ENCODE measurements at places on chromosomes 5 and 9. TPM values are rescaled to one million over a fixed set of nuclear protein-coding genes. Genes with fewer than 3 reads are reported as not detected.
A peak's percentile ranks its signal among the peaks of the same experiment; 100 is the strongest.

GRCh38 chr5:95113489-95113888, 171.4 kb downstream of the MCTP1 start:
- no peak for DNase-seq

- peak; percentile 73 for DNase-seq
Observed at GRCh38 chr9:84937180-84937579, 267.7 kb downstream of the NTRK2 start.

MOB3B gene
- 6.9 TPM for total RNA-seq

DNA sequence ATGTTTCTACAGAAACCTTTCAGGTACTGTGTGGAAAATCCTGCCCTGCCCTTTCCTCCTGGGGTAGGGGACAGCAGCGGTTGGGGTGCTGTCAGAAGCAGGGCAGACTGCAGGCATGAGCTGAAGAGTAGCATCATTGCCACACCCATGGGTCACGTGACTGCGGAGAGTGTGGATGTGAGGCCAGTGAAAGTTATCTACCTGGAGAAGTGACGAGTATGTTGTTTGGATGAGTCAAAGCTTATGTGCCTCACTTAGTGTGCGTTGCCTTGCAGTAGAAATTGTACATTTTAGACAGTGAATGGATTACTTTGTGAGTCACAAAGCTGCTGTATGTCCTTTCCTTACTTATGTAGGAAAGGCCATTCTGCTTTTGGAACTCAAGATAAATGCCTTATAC, 21.7 kb upstream of the ACTBL2 start:
- DNase-seq, result no peak

- DNase-seq, result no peak
Observed at GRCh38 chr9:93207326-93207814, 23.4 kb downstream of the WNK2 start.

HMGCS1 gene
- total RNA-seq, result 114 TPM

FBXW11 gene
- 53.7 TPM for total RNA-seq

DNA sequence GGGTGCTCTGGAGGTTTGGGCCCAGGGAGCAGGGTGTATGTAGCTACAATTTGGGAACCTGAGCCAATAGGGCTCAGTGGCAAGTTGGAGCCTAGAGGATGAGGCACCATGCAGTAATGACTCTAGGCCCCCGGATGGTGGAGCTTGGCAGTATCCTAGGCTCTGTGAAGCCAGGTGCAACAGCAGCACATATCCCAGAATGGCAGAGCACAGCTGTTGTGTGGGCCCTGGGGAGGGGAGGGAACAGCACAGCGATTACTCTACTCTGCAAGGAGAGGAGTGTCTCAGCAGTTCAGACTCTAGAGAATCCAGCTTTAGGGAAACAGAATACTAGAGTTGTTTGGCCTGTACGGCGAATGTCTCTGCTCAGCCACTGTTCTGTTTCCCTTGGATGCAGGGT, 56.1 kb downstream of the LRRTM2 start:
- DNase-seq, result peak; percentile 35

PCDHB3 gene
- 0.26 TPM for total RNA-seq

DRD1 gene
- 0.10 TPM for total RNA-seq

DNA sequence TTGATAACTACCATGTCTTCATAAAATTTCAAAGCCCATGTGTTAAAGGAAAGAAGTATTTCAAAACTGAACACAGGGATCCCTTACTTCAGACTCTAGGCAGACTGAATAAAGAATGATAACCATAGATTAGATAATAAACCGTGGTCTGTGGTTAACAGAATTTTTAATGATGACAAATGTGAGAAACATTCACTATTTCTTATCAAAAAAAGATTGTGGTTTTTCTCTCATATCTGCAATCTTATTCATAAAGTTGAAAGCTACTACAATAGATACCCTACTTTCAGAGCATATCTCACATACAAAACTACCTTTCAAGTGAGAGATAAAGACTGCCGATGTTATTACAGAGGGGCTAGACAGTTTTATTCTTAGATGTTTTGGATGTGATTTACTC, 816.8 kb upstream of the DMAC1 start:
- no peak for DNase-seq

- DNase-seq, result no peak
Observed at GRCh38 chr9:33082538-33083326, 6.3 kb upstream of the SMU1 start.

GRCh38 chr5:2375757-2376250, 375.7 kb downstream of the IRX2 start:
- no peak for DNase-seq

GRCh38 chr5:94313696-94314095, 304.7 kb downstream of the KIAA0825 start:
- no peak for DNase-seq

Measured in H7 (cell line).